ENCODE measurements at places on chromosomes 6 and 20.

DNA sequence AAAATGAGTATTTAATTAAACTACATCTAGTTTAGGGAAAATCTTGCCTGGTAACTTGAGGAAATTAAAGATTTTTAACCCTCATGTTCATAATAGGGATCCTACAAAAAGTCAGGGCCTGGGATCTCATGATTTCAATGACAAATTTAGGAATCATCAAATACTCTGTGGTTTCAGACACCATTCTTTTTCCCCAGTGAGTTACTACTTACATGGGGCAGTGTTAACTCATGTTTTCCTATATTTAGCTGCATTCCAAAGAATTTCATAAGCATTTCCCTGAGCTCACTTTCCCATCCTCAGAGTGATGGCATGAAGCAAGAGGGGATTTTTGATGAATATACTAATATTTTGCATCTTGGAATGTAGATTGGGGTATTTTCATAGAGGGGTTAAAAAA, 321.7 kb downstream of the CENPW start:
- no peak for DNase-seq

DNA sequence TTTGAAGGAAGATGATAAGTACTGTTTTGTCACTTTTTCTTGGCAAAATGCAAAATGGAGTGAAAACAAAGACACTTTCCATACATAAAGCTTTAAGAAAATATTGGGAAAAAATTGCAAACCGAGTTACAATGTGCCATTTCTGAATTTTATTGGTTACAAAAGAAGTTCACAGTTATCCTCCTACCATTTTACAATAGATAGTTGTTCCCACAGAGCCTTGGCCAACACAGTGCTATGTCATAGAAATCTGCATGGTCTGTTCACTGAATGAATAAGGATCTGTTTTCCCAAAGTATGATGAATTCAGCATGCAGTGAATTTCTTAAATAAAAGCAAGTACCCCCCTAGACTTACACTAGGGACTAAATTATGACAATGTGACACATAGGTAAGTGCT, 268.2 kb upstream of the POU3F2 start:
- no peak for DNase-seq

GRCh38 chr6:32087574-32088486, 21.3 kb downstream of the TNXB start:
- DNase-seq: peak; percentile 78

- DNase-seq: no peak
These were observed 5.9 kb downstream of the CST1 start for GRCh38 chr20:23744817-23745216.

DNA sequence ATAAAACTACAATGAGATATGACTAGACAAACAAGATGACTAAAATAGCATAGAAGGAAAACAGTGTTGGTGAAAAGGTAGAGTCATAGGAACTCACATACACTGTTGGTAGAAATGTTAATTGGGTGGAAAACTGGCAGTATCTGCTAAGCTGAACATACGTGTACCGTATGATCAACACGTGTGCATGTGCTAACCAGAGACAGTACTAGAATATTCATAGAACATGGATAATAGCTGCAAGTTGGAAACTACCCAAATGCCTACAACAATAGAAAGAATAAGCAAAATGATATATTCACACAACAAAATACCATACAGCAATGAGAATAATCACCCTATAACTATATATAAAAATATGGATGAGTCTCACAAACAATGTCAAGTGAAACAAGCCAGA, 184.0 kb downstream of the IBTK start:
- no peak for DNase-seq

- DNase-seq: no peak
These were observed 1131.8 kb upstream of the GJE1 start for GRCh38 chr6:141000917-141001316.

DNA sequence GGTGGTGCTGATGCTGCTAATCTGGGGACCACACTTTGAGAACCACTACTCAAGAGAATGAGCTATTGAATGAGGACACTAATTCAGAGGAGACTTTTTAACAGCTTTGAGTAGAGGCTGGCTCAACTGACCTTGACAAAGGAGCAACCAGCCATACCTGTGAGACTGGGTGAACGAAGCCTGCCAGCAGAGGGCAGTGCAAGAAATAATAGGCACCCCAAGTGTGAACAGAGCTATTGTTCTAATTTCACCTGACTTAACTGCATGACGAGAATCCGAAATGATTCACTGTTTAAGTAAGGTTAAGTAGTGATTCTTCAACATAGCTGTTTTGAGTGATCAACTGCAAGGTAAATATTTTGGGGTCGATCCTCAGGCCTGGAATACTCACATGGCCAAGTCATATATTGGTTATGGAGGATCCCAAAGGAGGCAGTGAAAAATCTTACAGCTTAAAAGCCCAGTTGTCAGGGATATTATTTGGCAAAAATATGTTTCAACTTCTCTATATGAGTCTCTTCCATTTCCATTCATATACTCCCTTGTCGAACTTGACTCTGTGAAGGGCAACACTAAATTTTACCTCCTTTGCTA, 550.5 kb upstream of the MARCKS start:
- DNase-seq: peak; percentile 71

DNA sequence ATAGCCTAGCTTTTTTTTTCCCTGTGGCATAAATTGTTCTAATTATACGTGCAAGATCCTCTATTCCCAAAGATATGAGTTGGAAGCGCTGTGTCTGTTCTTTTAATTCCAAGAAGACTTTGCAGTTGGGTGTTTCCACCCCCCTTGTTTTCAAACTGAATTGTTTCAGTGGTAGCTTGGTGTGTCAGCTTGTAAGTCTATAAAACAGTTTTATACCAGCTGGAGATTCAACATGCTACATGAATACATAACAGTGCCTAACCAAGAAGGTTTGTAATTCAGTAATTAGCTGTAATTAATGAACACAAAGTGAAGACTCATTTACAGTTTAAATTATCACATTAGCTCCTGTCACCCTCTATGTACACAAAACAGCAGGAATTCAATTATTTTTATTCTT, 154.0 kb downstream of the ZNF217 start:
- DNase-seq: no peak

DNA sequence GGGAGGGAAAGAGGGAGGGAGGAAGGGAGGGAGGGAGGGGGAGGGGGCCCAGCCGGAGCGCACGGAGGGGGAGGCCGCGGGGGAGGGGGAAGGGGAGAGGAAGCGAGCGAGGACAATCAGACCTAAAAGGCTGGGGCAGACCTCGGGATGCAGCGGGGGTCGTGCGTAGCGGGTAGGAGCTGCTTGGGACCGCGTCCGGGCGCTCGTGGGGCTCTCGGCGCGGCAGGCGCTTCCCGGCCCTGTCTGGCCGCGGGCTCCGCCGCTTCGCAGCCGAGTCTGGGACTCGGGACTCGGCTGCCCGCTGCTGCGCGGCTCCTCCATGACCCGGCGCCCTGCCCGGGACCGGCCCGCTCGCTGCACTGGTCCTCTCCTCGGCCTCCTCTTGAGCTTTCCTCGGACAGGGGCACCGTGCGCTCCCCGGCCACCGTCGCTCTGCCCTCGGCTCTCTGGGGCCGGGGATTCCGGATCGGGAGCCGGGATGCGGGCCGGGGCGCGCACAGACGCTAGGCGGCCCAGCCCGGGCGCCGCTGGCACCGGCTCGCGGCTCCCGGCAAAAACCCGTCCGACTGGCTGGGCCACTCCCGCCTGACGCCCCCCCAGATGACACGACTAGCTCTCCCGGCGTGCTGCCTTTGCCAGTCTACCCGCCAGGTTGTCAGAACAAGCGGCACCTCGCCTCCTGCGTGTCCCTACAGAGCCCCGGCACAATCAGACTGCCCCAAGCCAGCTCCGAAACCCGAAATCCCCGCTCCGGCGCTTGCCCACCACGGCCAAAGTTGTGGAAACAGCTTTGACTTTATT, 2.2 kb downstream of the TFAP2A start:
- DNase-seq: peak; percentile 52
